ENCODE measurements at places on chromosomes 16 and 17.

DNA sequence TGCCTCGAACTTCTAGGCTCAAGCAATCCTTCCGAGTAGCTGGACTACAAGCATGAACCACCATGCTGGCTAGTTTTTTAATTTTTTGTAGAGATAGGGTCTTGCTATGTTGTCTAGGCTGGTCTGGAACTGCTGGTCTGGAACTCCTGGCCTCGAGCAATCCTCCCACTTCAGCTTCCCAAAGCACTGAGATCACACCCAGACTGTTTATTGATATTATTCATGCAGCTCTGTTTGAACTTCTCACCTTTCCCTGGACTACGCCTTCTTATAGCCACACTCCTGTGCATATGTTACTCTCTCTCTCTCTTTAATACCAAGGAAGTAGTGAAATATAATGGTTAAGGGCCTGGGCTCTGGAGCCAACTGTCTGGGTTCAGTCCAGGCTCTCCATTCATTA, 4.6 kb downstream of the COG7 start:
- DNase-seq = no peak

- no peak for DNase-seq
Measured at GRCh38 chr16:11886881-11887280, 28.9 kb downstream of the GSPT1 start.

DNA sequence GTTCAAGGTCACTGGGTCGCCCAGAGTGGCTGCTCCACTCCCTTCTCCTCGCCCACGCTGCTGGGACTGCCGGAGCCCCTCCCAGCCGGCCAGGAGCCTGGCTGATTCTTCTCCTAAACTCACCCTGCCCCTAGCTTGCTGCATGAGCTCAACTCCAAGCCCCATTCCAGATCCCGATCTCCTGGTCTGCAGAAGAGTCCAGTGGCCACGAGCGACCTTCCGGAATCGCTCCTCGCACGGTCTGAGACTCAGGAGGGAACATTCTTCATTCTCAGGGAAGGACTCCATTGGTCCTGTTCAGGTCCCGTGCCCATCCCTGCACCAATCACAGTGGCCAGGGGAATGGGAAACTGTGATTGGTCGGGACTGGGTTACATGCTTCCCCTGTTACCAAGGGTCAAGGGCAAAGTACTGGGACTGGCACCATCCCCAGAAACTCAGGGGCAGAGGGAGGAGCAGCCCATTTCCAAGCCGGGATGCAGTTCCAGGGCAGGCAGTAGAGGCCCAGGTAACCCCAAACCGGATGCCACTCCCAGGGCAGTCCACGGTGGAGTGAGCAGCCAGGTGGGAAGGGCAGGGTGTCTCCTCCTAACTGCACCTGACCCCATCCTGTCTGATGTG, 24.5 kb upstream of the CIBAR2 start:
- peak; percentile 43 for DNase-seq

- DNase-seq = no peak
Measured at GRCh38 chr17:43737722-43738121, 20.9 kb downstream of the SOST start.

DNA sequence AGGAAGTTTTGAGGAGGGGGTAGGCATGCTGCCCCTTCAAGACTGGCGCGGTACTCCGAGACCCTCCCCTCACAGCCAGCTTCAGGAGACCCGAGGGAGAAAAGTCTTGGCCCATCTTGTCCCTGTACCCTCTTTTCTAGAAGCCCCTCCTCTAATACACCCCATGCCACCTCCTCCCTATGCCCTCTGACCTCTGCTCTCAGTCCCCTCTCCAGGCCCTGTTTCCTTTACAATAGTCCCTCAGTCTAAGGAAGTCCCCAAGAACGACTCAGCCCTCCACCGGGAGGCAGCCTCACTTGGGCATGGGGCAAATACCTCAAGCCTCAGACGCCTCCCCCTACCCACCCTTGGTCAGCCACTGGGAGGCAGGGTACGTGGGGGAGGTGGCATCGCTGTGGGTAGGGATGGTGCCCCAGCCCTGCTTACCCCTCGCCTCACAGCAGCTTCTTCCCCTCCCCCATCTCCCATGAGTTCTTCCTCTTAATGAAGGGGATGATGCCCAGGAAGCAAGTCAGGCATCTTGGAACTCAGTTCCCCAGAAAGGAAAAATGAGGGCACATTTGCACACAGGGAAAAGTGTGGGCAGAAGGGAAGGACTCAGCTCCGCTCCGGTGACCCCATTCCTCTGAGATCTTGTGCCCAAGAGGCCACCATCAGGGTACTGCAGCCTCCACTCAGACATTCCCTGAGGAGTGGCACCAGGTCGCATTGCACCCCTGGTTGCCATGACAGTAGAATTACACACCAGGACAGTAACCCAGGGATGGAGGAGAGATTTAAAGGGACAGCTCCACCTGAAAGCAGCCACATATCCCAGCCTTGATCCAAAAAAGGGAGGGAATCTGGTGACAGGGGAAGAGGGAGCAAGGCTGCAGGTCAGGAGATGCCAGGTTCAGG, 6.2 kb downstream of the MPP2 start:
- DNase-seq = no peak

- peak; percentile 85 for DNase-seq
Measured at GRCh38 chr17:29572691-29573557, 4.4 kb downstream of the TP53I13 start.

DNA sequence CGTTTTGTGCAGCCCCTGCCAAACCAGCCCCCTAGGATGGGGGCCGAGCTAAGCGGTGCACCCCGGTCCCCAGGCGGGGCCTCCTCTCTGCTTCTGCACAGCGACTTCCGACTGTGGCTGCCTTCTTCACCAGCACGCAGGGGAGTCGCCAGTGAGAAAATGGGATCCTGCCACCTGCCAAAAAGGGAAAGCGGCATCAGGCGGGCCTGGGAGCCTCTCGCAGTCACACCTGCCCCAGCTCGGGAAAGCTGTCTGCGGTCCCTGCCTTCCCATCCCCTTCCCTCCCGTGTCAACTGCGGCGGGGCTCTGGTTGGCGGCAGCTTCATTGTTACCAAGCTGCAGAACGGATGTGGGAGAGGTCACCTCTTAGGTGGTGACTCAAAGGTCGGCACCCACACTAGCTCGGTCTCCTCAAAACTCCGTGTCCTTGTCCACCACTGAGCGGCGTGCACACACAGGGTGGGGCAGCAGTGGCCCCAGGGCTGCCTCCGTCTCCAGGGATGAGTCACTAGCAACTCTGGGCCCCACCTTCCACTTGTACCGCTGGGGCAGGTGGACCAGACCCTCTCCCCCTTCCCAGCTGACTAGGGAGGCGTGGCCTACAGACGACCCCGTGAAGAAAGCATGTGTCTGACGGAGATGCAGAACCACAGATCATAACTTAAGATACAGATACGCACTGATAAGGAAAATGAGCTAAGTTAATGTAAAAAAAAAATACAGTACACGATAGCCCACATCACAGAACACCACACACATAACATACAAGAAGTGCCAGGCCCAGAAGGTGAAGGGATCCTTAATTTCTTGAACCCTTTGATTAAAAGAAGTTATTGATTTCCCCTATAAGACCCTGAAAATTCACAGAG, 1.5 kb upstream of the PCYT2 start:
- DNase-seq = no peak
